ENCODE measurements at places on chromosomes 2 and 18. TPM values are rescaled to one million over a fixed set of nuclear protein-coding genes. Genes with fewer than 3 reads are reported as not detected.

GRCh38 chr2:55089726-55090125, 39.5 kb upstream of the RTN4 start:
- H3K27me3 ChIP-seq, result no peaks in the 10 kb centered on the region
- H3K4me3 ChIP-seq, result no peak overlapping the region
- H3K4me1 ChIP-seq, result peaks cover 28% of the 10 kb centered on the region

Gene IL36B
- total RNA-seq, result not detected

DNA sequence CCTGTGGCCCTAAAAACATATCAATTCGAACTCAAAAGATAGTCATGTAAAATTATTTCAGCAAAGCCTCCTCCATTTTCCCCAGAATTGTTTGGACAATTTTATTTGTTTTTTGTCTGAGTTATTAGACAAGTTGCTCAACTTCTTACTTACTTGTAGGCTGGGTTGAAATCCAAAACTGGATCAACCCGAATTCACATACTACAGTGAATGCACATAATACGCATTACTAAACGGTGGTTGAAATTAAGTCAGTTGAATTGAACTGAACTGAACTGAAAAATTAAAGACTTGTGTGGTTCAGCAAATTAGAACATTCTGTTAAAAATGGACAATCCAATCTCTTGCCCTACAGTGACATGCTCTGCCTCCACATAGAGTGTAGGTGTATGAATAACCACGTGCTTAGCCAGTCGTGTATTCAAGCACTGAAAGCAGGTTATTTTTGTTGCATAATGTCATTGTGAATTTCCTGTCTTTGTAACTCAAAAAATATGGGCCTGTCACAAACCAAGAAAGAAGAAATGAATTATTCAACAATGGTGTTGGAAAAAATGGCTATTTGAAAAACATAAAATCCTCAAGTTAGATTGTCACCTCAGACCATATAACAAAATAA, 441.0 kb downstream of the TXNL1 start:
- peaks cover 36% of the 10 kb centered on the region for H3K4me1 ChIP-seq
- no peak overlapping the region for H3K4me3 ChIP-seq
- no peak overlapping the region for H3K27ac ChIP-seq
- no peaks in the 10 kb centered on the region for H3K27me3 ChIP-seq
- DNase-seq, result no peak
- no peaks in the 10 kb centered on the region for H3K36me3 ChIP-seq

GRCh38 chr2:43201497-43201896, 24.9 kb downstream of the ZFP36L2 start:
- no peaks in the 10 kb centered on the region for H3K36me3 ChIP-seq
- H3K4me1 ChIP-seq, result peaks cover 7% of the 10 kb centered on the region
- no peak overlapping the region for H3K4me3 ChIP-seq
- no peaks in the 10 kb centered on the region for H3K27me3 ChIP-seq

DNA sequence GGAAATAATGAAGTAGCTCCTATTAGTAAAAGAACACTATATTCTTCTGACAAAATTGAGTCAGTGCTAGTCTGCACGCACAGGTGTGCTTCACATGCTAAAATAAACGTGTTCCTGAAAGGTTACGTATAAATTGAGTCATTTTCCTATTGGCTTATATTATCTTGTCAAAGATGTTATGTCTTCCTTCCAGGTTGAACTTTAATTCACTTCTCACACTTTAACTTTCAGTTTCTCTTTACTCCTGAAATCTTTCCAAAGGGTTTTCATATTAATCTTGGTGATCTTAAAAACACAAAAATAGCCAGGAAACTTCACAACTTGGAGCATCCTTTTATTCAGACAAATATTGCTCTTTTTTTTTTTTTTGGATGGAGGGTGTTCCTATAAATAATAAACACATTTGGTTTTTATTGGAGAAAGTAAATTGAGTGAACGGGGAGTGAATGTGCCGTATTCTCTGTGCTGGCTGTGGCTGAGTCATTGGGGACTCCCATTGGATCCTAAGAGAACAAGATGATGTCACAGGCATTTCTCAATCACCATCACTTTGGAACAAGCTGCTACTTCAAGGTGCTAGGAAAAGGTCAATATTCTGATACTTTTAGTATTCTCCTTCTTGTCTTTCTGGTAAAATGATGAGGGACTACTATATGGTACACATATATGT, 150.2 kb upstream of the SPATS2L start:
- H3K27me3 ChIP-seq, result no peaks in the 10 kb centered on the region
- no peak for DNase-seq
- H3K4me1 ChIP-seq, result peaks cover 37% of the 10 kb centered on the region
- H3K27ac ChIP-seq, result peak overlapping the region; percentile 88

DNA sequence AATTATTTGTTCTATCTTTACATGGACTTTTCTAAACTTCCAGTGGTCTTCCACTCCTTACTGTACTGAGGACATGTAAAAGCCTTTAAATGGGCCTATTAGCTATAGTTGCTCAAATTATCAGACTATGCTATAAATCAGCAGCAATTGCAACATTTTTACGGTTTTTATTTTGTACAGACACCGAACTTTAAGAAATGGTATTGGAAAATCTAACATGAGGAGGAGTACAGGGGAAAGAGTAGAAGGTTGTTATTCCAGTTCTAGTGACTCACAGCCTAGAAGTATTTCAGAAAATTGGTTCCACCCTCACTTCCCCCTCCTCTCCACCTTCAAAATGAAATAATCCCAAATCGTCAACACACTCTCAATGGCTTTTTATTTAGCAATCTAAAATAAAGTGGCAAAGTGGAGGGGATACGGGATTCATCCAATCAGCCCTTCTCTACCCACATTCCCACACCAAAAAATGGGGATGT, 1.1 kb downstream of the NCKAP1 start:
- H3K4me1 ChIP-seq, result peaks cover 58% of the 10 kb centered on the region
- DNase-seq, result no peak
- peak overlapping the region; percentile 96 for H3K27ac ChIP-seq
- H3K36me3 ChIP-seq, result no peaks in the 10 kb centered on the region

- DNase-seq, result no peak
- H3K27ac ChIP-seq, result no peak overlapping the region
- no peaks in the 10 kb centered on the region for H3K27me3 ChIP-seq
- H3K36me3 ChIP-seq, result peaks cover 3% of the 10 kb centered on the region
Observed at GRCh38 chr2:138515092-138515491, 13.5 kb downstream of the SPOPL start.

Gene SPATA3
- total RNA-seq, result not detected

Gene LYG1
- total RNA-seq, result 1.8 TPM

All from osteocyte (in vitro differentiated cells).